ENCODE measurements at places on chromosomes 12 and 14.

- DNase-seq = no peak
Measured at GRCh38 chr14:93752980-93753561, 35.2 kb downstream of the PRIMA1 start.

DNA sequence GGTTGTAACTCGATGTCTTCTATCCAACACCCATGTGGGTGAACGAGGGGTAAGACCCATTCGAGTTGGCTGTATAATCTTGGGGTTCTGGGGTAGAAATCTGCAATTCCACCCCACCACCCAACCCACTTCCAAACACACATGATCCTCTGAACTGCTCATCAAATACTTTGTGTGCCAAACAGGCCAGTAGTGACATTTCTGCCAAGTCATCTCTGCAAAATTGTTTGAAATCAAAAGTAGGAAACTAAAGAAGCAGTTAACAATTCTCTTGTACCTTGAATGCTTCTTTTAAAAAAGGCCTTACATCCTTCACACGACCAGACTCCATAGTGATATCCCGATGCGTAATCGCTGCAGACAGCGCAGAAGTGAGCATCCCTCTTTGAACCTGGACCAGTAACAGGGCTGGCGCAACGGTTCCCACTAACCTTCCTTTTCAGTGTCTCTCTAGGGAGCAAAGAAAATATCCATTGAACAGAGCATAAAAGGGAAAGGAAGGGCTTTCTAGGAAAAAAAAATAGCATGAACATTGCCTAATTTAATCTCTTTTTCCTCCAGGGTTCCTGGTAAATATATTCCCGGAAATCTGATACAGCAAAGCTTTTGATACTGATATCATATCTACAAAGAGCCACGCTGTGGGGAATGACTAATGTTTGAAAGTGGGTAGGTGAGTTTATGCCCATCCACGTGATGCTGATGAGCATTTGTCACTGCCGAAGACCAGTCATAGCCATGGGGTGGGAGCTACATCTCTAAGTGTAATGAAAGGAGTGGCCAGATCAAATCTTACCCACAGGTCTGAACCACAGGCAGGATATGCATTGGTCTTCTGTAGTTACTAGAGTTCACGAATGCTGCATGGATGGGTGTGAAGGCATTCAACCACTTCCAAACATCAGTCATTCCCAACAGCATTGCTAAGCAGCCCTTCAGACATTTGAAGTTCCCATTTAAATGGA, 14.2 kb downstream of the ESR2 start:
- DNase-seq = no peak

DNA sequence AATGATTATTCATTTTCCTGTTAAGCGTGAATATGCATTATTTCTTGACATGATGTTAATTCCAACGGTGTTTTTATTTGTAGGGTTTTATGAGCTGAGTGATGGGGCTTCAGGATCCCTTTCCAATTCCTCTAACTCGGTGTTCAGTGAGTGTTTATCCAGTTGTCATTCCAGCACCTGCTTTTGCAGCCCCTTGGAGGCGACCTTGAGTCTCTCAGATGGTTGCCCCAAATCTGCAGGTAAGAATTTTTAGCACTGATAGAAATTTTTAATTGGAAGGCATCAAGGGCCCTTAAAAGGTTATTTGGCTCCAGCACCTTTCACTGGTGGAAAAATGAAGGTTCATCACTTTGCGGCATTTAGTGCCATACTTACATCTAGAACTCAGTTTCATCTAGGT, 3.7 kb downstream of the DACT1 start:
- no peak for DNase-seq

- no peak for DNase-seq
Measured at GRCh38 chr14:78946949-78947348, 776.8 kb downstream of the NRXN3 start.

DNA sequence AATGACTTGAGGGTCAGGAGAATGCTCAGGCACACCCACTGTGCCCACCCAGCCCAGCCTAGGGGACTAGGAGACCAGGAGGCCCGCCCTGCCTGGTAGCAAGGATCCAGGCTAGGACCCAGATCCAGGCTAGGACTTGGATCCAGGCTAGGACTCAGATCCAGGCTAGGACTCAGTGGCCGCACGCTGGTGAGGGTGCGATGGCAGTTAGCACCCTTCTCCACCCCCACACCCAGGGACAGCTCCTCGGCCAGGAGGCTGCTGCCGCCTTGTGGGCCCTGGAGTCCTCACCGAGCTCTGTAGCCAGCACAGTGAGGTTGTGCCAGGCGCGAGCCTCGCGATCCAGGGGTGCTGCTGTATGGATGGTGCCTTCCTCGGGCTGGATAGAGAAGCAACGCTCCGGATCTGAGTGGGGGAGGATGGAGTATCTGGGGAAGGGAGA, 5.1 kb downstream of the CDH24 start:
- no peak for DNase-seq

- DNase-seq = no peak
Measured at GRCh38 chr14:85221832-85222231, 308.1 kb upstream of the FLRT2 start.

- DNase-seq = no peak
Measured at GRCh38 chr14:40623643-40624042, 983.0 kb upstream of the LRFN5 start.

DNA sequence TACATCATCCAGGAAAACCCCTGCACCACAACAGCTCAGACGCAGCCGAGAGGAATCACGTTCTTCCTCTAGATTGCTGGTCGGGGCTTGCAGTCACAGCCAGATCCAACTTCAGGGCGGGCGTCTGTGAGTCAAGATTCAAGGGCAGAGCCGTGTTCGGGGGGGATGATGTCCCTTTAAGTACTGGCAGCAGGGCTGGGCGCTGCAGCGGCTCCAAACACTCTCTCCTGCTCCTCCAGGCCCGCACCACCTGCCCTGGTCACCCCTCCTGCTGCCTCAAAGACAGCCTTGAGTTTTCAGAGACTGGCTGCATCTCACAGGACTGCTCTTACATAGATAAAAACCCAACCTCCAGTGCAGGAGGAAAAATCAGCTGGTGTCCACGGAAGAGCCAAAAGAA, 68.3 kb downstream of the KDM2B start:
- DNase-seq = no peak

DNA sequence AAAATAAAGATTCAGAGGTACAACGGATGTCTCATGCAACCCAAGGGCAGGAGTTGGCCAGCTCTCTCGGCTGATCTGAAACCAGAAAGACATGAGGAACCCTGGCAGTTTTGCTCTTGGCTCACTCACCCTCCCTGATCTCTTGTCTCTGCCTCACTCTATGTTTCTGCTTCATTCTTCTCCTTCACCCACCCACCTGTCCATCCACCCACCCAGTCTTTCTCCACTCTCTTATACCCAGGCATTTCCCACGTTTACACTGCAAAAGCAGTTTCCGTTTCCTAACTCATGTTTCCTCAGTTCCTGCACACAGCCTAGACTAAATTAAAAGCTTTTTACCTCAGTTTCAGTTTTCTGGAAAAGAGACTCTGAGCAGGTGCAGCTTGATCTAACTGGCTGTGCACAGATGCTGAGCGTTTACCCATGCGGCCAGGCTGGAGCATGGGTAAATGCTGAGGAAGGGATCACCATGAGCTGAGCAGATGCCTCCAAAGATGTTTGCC, 157.6 kb downstream of the PRKCH start:
- no peak for DNase-seq

- no peak for DNase-seq
Measured at GRCh38 chr12:12115514-12115913, 44.8 kb downstream of the BCL2L14 start.

DNA sequence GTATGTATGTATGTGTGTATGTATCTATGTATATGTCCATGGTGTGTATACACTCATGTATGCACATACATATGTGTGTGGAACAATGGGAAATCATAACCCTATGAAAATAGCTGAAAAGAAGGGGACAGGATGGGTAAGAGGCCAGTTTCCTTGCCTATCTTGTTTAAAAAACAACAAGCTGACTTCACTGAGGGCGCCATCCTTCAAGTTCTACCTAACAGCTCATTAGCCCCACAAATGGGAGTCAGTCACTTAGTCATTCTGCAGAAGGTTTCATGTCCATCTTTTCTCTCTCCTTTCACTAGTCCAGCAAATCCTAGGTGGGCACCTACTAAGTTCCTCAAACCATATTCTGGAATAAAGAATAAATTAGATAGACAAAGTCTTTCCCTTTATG, 14.7 kb downstream of the STON2 start:
- no peak for DNase-seq

GRCh38 chr14:93546642-93547041, 115.9 kb downstream of the UNC79 start:
- DNase-seq = no peak

DNA sequence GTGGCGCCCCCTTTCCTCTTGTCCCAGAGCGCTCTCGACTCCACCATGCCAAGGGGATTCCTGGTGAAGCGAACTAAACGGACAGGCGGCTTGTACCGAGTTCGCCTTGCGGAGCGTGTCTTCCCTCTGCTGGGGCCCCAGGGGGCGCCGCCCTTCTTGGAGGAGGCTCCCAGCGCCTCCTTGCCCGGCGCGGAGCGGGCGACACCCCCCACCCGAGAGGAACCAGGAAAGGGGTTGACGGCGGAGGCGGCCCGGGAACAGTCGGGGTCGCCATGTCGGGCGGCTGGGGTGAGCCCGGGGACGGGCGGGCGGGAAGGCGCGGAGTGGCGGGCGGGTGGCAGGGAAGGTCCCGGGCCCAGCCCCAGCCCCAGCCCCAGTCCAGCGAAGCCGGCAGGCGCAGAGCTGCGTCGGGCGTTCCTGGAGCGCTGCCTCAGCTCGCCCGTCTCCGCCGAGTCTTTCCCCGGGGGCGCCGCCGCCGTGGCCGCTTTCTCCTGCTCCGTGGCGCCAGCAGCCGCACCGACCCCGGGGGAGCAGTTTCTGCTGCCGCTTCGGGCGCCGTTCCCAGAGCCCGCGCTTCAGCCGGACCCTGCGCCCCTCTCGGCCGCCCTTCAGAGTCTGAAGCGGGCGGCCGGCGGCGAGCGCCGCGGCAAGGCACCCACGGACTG, 376 bp downstream of the INSM2 start:
- no peak for DNase-seq

DNA sequence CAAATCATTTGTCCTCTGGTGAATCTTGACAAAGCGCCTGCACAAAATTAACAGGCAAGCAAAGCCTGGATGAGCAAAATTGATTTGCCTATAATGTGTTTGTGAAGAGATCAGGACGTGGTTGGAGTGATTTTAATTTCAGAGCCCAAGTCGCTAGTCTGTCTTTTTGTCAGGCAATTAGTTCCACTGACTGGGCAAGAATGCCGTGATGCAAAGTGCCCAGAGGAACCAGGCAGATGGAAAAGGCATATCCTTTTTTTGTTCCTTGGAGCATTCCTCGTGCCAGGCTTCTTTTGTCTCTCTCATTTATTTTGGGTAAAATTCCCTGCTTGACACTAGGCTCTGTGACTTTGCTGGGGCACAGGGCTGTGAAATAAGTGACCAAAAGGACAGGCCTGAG, 65.9 kb upstream of the CCDC198 start:
- no peak for DNase-seq

All from stimulated activated CD4-positive, alpha-beta T cell treated with anti-CD3 and anti-CD28 coated beads, Interleukin-1b, Interleukin-23, amount 100 ng/mL, for 1 hour (primary cell).